Activated naive CD4-positive, alpha-beta T cell (primary cell): ENCODE measurements at places on chromosomes 6 and 20.

GRCh38 chr6:157064502-157064901 is 258.8 kb downstream of the TMEM242 start:
- DNase-seq = no peak

DNA sequence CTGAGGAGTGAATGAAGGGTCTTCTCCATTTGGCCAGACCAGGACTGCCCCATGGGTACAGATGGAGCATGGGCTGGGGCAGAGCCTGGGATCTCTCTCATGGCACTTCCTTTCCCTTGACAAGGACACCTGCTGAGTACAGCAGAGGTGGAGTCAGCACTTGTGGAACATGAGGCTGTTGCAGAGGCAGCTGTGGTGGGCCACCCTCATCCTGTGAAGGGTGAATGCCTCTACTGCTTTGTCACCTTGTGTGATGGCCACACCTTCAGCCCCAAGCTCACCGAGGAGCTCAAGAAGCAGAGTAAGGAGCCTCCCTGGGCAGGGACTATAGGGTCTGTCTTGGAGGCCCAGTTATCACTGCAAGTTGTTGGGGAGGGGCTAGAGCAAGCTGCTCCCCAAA is 29.6 kb downstream of the GSS start:
- no peak for DNase-seq

DNA sequence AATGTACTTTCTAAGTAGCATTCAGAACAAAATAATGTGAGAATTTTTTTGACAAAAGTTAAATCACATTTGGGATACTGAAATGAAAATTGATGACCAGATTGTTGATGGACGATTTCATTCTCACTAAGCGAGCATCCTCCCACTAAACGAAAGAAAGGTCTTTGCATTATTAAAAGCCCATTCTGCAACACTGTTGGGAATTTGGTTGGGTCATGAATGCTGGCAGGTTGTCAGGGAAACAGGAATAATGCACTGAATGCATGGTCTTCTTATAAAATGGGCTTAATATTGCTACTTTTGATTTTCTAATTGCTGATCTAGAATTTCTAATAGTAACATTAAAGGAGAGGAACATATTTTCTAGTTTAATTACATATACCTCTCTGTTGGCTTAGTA is 229.8 kb downstream of the NKAIN2 start:
- DNase-seq = no peak

GRCh38 chr20:60321601-60322000 is 363.4 kb downstream of the CDH26 start:
- no peak for DNase-seq

DNA sequence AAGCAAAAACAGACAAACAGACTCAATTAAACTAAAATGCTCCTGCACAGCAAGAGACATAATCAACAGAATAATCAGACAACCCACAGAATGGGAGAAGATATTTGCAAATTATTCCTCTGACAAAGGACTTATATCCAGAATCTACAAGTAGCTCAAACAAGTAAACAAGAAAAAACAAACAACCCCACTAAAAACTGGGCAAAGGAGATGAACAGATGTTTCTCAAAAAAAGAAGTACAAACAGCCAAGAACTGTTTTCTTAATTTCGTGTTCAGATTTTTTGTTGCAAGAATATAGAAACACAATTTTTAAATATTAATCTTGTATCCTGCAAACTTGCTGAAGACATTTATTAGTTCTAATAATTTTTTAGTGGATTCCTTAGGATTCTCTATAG is 274.1 kb downstream of the BCKDHB start:
- no peak for DNase-seq

DNA sequence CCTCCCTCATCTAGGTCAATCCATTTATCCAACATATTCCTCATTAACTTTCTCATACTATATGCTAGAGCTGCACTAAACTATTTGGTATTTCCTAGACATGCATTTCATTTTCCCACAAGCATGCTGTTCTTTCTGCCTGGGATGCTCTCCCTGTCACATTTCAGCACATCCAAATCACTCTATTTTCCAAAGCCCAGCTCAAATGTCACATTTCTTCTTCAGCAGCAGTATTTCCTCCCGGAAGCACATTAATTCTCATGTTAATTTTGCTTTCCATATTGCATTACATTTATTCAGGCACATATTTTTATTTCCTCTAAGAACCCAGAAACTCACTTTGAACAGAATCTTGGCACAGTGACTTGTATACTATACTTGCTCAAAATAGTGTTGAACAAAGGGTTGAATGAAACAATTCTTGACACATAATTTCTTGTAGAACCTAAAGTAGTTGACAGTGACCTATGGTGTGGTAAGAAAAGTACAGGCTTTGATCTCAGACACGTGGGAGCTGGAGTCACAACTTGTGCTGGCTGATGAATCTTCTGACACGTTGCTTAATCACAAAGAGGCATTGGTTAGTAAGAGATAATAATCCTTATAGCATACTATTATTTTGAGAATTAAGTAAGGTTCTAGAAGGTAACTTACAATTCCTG is 30.8 kb upstream of the CD2AP start:
- DNase-seq = no peak

- peak; percentile 25 for DNase-seq
These were observed 5.3 kb downstream of the MMP9 start for GRCh38 chr20:46013829-46014516.
